Ascending aorta (tissue), 2 donors: ENCODE measurements at places on chromosomes 5 and 9.

DNA sequence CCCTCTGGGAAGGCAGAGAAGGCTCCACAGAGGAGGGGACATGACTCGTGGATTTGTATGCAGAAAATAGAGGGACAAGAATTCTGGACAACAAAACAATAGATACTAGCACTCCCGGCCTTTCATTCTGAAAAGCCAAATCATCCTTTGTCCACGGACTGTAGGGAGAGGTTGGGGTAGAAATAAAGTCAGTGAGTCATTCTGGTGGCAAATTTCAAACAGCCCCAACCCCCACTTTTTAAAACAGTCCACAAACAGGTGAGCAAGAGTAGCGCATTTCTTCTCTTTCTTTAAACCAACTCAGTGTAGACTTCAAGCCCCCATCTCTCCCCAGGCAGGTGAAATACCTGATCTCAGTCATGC, 56.1 kb downstream of the PTPDC1 start:
- H3K27ac ChIP-seq = peak overlapping the region; percentile 95
- no peaks in the 10 kb centered on the region for H3K36me3 ChIP-seq
- no peak for DNase-seq
- no peaks in the 10 kb centered on the region for H3K27me3 ChIP-seq

GRCh38 chr5:5695266-5695665, 272.8 kb downstream of the ICE1 start:
- DNase-seq = no peak
- H3K36me3 ChIP-seq = no peaks in the 10 kb centered on the region
- H3K27me3 ChIP-seq = no peaks in the 10 kb centered on the region
- no peak overlapping the region for H3K27ac ChIP-seq
- H3K4me3 ChIP-seq = no peak overlapping the region
- no peaks in the 10 kb centered on the region for H3K4me1 ChIP-seq

- H3K27me3 ChIP-seq = no peaks in the 10 kb centered on the region
- DNase-seq = no peak
- no peak overlapping the region for H3K27ac ChIP-seq
- no peak overlapping the region for H3K4me3 ChIP-seq
- H3K4me1 ChIP-seq = no peaks in the 10 kb centered on the region
Observed at GRCh38 chr5:165805756-165806155, 2300.3 kb downstream of the MAT2B start.

DNA sequence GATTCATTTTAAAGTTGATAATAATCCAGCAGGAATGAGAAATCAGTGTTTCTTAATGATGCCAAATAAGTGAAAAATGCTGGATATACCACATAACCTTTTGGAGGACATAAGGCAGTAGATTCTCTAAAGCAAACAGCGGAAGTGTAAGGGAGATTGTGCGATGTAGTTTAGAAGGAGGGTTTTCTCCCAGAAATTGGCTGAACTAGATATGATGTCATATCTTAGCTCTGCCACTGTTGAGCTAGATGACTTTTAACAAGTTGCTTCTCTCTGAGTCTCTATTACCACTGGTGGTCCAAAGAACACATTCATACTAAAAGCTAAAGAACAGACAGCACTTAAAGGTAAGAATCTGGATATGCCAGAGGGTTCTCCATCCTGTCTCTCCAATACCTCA, 107.0 kb downstream of the NR6A1 start:
- H3K27ac ChIP-seq = no peak overlapping the region
- no peaks in the 10 kb centered on the region for H3K36me3 ChIP-seq
- no peaks in the 10 kb centered on the region for H3K4me1 ChIP-seq
- no peak overlapping the region for H3K4me3 ChIP-seq

GRCh38 chr5:33299621-33300208, 141.1 kb upstream of the TARS1 start:
- H3K36me3 ChIP-seq = no peaks in the 10 kb centered on the region
- no peaks in the 10 kb centered on the region for H3K4me1 ChIP-seq
- no peak for DNase-seq
- no peaks in the 10 kb centered on the region for H3K27me3 ChIP-seq
- H3K4me3 ChIP-seq = peak overlapping the region; percentile 22
- peak overlapping the region; percentile 79 for H3K27ac ChIP-seq

DNA sequence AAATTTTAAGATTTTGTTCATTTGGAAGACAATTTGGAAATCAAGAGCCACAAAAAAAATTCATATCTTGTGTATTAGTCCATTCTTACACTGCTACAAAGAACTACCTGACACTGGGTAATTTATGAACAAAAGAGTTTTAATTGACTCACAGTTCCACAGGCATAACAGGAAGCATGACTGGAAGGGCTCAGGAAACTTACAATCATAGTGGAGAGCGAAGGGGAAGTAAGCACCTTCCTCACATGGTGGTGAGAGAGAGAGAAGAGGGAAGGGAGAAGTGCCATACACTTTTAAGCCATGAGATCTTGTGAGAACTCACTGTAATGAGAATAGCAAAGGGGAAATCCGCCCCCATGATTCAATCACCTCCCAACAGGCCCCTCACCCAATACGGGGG, 274.4 kb downstream of the KCNN2 start:
- no peak for DNase-seq
- no peaks in the 10 kb centered on the region for H3K4me1 ChIP-seq
- H3K27me3 ChIP-seq = no peaks in the 10 kb centered on the region

DNA sequence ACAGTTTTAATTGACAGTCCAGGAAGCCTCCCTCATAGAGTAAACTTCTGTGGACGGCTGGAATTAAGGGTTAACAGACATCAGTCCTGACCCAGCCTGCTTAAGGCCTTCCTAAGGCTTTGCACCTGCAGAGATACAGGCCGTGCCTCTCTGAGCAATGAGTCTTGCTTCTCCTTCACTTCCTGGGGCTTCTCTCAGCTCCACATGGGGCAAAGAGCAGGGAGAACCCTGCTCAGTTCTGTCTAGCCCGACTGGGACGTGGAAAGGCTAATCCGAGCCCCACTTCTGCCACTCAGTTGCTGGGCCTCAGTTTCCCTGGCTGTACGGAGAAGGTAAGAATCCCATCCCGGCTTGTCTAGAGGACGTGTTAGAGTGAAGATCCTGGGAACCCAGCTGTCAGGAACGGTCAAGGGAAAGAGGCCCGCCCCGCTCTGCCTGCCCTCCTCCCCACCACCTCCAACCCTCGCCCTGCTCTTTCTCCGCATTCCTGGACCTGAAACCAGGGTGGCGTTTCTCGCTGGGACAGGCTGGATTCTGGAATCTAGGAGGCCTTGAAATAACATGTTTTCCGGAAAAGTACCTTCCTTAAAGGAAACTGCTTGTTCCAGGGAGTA, 6.5 kb downstream of the SPAAR start:
- H3K4me1 ChIP-seq = peaks cover 4% of the 10 kb centered on the region
- H3K27ac ChIP-seq = peak overlapping the region; percentile 41
- H3K27me3 ChIP-seq = no peaks in the 10 kb centered on the region
- DNase-seq = no peak

DNA sequence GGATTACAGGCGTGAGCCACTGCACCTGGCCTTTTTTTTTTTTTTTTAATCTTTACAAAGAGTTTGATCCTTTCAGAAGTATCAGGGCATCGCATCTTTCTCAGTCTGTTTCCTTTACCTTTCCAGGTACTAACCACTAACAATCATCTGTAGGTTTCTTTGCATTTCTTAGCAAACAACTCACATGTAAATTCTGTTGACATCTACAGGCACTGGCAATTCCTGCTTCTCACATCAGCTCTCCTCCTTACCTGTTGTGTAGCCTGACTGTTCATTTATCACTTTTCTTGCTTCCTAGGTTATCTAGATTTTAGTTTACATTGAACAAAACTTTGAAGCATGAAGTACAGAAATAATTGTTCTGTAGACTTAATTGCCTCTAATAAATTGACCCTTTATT, 27.5 kb upstream of the VPS13A start:
- H3K4me3 ChIP-seq = no peak overlapping the region
- H3K4me1 ChIP-seq = no peaks in the 10 kb centered on the region
- no peaks in the 10 kb centered on the region for H3K36me3 ChIP-seq
- H3K27ac ChIP-seq = no peak overlapping the region
- no peak for DNase-seq

- H3K36me3 ChIP-seq = no peaks in the 10 kb centered on the region
- no peak overlapping the region for H3K27ac ChIP-seq
- no peak overlapping the region for H3K4me3 ChIP-seq
Observed at GRCh38 chr9:81521892-81522291, 167.5 kb downstream of the TLE1 start.

DNA sequence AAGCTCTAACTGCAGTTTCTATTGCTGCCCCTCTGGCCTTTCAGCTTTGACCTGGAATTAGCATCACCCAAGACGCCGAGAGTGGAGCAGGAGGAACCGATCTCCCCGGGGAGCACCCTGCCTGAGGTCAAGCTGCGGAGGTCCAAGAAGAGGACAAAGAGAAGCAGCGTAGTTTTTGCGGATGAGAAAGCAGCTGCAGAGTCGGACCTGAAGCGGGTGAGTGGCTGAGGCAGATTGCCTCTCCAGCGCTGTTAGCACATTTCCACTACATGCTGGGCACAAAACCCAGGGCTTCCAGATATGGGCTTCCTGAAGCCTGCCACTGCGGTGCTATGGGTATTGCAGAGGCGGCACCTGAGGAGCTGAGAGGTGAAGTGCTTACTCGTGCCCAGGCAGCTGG, 26.8 kb upstream of the FOXI1 start:
- no peak for DNase-seq
- H3K36me3 ChIP-seq = no peaks in the 10 kb centered on the region
- H3K4me1 ChIP-seq = no peaks in the 10 kb centered on the region
- no peaks in the 10 kb centered on the region for H3K27me3 ChIP-seq
- no peak overlapping the region for H3K27ac ChIP-seq
- no peak overlapping the region for H3K4me3 ChIP-seq

- peaks cover 4% of the 10 kb centered on the region for H3K4me1 ChIP-seq
- no peak for DNase-seq
- no peak overlapping the region for H3K4me3 ChIP-seq
- peaks cover 56% of the 10 kb centered on the region for H3K27me3 ChIP-seq
- no peaks in the 10 kb centered on the region for H3K36me3 ChIP-seq
Observed at GRCh38 chr5:88672644-88673252, 210.2 kb downstream of the MEF2C start.

DNA sequence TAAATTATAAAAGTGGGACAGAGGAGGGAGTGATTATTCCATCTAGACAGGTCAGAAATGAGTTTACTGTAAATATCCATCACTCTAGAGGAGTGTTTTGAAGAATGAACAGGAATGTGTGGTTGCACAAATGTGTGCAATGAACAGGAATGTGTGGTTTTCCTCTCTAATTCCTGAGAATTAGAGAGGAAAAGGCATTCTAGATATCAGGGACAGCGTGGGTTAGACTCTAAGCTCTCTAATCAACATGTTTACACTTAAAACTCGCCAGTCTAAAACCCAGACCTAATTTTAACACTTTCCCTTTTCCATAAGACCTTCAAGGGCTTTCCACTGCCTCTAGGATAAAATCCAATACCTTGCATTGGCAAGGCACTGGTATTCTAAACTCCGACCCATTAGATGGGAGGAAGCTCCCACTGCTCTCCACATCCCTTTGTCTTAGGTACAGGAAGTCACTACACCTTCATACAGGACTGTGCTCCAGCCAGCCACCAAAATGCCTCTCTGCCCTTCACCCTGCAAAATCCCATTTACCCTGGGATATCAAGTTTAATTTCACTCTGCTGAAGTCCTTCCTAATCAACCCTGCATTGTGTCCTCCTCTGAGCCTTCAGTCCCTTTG, 67.9 kb downstream of the NFIB start:
- no peaks in the 10 kb centered on the region for H3K4me1 ChIP-seq
- H3K27ac ChIP-seq = no peak overlapping the region
- no peaks in the 10 kb centered on the region for H3K36me3 ChIP-seq
- no peak for DNase-seq

- no peaks in the 10 kb centered on the region for H3K4me1 ChIP-seq
- no peak for DNase-seq
- H3K27ac ChIP-seq = no peak overlapping the region
- H3K27me3 ChIP-seq = no peaks in the 10 kb centered on the region
- H3K36me3 ChIP-seq = no peaks in the 10 kb centered on the region
Observed at GRCh38 chr9:22817181-22817580, 370.6 kb downstream of the DMRTA1 start.

DNA sequence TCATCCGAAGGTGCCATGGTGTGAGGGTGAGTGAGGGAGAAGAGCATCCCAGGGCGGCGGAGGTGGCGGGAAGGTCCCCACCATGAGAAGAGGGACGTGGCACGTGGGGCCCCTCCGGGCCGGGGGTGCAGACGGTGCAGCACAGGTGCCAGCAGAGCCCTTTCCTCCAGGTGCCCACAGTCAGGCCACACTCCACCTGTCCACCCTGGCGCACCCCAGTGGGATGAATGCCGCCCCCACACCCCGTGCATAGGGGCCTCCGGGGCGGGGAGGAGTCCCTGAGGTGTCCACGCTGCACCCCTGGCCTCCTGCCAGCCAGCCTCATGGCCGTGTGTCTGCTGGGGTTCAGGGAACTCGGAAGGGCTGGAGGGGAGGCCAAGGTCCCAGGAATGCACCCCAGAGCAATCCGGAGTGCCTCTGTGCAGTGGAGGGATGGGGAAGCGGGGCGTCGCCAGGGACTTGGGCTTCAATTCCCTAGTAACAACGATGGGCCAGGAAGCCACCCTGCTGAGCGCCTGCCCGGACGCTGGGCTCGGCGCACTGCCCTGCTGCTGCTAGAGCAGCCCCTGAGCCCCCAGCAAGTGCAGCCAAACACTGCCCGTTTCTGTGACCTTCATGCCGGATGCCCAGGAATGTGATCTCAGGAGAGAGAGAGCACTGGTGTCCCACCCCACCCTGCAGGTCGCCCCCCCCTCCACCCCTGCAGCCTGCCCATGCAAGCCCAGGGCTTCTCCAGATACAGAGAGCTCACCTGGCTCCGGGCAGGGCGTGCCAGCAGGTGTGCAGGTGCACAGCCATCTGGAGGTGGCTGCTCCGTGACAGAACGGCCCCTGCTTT, 8.8 kb upstream of the NACC2 start:
- DNase-seq = no peak
- no peak overlapping the region for H3K4me3 ChIP-seq
- peaks cover 10% of the 10 kb centered on the region for H3K4me1 ChIP-seq
- H3K36me3 ChIP-seq = no peaks in the 10 kb centered on the region

GRCh38 chr9:134566936-134567335, 74.7 kb upstream of the COL5A1 start:
- no peak for DNase-seq
- H3K27me3 ChIP-seq = no peaks in the 10 kb centered on the region
- no peaks in the 10 kb centered on the region for H3K36me3 ChIP-seq

- H3K4me3 ChIP-seq = no peak overlapping the region
- H3K4me1 ChIP-seq = no peaks in the 10 kb centered on the region
- no peak for DNase-seq
- no peaks in the 10 kb centered on the region for H3K36me3 ChIP-seq
- no peak overlapping the region for H3K27ac ChIP-seq
Observed at GRCh38 chr9:123411191-123411590, 55.2 kb downstream of the CRB2 start.

DNA sequence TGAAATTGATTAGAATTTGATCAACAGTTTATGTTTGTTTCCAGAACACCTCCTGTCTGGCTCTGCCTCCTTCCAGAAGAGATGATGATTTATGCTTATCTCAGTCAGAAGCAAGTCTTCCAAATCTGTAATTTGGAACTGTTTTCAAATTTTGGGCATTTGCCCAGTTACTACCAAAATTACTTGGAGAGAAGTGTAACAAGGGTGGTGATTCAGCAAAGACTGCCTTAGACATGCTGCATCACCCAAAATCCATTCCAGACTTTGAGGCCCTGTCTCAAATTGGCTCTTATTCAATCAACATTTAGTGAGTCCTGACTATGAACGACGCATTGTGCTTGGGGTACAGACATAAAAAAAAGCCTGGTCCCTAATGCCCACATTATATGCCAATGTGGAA, 89.4 kb downstream of the SH3TC2 start:
- H3K4me1 ChIP-seq = peaks cover 7% of the 10 kb centered on the region
- H3K36me3 ChIP-seq = no peaks in the 10 kb centered on the region
- H3K4me3 ChIP-seq = no peak overlapping the region
- H3K27ac ChIP-seq = peak overlapping the region; percentile 95
- no peaks in the 10 kb centered on the region for H3K27me3 ChIP-seq
